ENCODE measurements at places on chromosomes 11 and 22.

GRCh38 chr11:12824281-12825041 lies 150.2 kb downstream of the TEAD1 start:
- no peak for DNase-seq

- DNase-seq = peak; percentile 46
Observed at GRCh38 chr22:23263651-23264555, 83.6 kb downstream of the BCR start.

DNA sequence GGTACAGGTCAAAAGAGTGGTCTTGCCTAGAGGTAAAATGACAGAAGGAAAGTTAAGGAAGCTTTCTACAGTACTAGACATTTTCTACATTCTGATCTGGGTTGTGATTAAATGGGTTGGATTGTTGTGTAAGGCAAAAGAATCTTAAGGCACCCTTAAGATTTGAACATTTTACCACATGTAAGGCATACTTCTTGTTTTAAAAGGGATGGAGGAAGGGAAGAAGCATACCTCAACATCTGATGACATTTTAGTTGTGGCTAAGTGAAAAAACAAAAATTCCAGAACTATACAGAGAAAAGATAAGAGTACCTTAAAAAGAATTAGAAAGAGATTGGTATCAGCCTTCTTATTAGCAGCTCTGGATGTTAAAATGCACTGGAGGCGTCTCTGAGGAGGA lies 356.0 kb upstream of the CADM1 start:
- no peak for DNase-seq

DNA sequence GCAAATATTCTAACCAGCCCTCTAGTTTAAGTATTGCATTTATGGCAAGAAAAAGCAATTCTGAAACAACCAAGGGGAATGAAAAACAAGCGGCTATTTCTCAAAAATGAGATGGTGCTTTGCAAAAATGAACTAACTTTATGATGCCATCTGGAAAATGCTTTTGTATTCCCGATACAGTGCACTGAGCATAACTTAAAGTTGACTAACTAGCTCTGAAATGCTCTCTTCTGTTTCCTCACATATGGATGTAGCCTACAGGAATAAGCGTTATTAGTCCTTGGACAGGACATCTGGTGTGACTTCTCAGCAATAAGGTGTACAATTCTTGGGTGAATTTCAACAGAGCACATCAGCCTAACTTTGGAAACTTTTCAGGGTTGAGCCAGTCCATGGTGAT lies 228.2 kb upstream of the DDI1 start:
- DNase-seq = no peak

DNA sequence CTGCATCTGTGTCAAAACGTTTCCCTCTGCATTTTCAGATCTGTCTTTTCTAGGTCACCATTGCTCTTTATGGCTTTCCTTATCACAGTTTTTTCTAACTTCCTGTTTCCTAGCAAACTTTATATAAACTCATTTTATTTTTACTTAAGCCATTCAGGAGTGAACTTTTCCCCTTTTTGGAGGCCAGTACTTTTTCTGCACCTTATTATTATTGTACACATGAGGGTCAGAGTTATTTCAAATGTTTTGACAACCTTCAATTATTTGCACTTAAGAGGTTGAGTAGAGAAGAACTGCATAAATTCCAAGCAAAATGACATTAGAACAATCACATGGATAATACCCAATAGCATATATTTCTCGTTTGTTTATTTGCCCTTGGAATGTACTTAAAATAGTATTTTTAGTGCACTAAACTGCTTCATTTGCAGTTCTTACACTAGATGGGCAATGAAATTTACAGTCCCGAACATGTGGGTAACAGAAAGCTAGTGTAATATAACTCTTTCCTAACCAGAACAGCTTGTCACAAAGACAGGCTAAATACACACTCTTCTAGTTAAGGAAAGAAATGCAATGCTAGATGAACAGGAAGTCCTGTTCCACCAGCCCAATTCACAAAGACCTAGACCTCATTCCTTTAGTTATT lies 79.5 kb downstream of the UBASH3B start:
- no peak for DNase-seq
